GM03348 (cell line): ENCODE measurements at places on chromosomes 16 and 17.

DNA sequence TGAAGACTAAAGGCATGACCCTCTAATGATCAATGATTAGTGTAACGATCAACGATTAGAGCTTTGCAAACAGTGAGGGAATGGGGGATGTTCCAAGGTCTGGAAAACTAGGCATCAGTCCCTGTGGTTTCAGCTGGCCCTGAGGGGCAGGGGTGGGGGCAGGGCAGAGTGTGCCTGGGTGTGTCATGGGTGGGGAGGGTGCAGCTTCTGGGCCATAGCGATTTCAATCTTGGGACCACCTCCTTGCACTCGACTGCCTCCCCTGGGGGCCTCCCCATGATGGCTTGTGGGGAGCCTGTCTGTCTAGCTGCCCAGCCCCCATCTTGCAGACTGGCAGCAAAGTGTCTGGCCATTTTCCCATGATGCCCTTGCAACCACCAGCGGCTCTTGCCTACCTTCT, 8.4 kb downstream of the TAC4 start:
- no peak for DNase-seq

- no peak for DNase-seq
These were observed 5.1 kb downstream of the LDHD start for GRCh38 chr16:75111514-75111940.

DNA sequence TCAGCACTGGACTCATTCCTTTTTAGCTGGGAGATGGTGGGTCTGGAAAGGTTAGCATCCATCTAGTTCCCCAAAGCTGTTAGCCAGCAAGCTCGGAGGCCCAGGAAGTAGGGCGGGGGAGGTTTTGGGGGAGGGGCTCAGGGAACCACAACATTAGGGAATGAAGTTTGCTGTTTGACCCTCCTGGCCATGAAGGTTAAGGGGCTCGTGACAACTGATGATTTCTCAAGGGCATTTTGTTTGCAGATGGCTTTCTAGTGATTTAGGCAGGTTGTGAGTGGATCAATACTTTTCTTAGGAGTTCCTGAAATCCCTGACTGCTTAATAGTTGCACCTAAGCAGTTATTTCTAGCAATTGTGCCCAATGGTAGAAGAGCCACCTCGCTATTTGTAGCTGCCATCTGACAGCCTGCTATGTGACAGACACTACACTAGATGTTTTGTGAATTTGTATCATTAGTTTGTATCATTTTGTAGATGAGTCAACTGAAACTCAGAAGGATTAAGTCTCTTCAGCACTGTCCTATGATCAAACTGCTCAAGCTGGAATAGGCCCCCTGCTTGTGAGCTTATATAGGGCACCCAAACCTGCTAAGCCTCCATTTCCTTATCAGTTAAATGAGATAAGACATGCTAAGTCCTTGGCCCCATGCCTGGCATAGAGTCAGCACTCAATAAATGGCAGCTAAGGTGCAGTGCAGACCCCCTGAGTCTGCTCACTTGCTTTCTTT, 146.4 kb downstream of the IRX3 start:
- DNase-seq, result no peak

- DNase-seq, result no peak
These were observed at the start of gene PPP1R27 for GRCh38 chr17:81834831-81835267. Gene PPP1R27, minus strand, starts transcription at chr17:81835050. Its CDS starts 97 bp downstream, at chr17:81834953.

DNA sequence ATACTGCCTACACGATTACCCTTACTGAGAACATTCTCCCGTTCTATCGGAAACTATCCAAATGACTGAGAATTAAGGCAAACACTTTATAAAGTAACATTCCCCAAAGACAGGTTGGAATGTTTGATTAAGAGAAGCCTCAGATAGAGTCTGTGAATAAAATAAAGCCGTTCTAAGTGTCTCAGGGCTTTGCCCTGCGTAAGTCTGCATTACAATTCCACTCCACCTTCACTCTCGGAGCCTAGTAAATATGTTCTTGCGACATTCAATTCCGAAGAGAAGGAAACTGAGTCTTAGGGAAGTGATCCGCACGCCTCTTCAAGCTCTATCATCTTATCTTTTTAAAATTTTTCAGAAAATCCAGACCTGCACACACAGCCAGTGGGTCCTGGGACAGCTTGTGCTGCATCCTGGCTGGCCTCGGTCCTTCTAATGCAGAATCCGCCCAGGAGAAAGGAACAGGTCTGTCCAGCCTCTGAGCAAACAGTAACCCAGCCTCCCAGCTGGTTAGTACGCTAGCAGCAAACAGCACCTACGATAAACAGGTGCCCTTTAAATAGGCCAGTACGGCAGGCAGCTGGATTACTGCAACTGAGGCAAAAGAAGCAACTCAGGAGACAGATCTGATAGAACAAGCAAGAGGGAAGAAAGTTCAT, 254.1 kb upstream of the IRX3 start:
- DNase-seq, result no peak

DNA sequence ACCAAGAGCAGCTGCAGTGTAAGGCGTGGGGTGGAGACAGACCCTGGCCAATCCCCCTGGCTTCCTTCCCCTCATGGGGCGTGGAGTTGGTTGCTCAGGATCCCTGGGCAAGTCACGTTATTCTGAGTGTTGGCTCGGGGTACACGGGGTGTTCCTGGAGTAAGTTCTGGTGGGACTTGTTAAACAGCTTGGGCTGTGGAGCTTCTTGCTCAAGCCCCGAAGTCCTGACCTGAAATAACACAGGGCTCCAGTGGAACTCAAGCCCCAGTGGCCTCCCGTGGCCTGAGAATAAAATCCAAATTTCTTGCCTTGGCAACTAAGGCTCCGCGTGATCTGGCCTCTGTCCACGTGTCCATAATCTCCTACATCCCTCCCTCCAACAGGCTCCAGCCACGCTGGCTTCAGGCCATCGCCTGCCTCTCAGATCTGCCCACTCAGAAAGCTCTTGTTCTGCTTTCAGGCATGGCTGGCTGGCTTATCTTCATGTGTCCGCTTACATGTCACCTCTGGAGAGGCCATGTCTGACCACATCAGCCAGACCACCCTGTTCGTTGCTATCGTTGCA, 49.3 kb upstream of the BCO1 start:
- no peak for DNase-seq

DNA sequence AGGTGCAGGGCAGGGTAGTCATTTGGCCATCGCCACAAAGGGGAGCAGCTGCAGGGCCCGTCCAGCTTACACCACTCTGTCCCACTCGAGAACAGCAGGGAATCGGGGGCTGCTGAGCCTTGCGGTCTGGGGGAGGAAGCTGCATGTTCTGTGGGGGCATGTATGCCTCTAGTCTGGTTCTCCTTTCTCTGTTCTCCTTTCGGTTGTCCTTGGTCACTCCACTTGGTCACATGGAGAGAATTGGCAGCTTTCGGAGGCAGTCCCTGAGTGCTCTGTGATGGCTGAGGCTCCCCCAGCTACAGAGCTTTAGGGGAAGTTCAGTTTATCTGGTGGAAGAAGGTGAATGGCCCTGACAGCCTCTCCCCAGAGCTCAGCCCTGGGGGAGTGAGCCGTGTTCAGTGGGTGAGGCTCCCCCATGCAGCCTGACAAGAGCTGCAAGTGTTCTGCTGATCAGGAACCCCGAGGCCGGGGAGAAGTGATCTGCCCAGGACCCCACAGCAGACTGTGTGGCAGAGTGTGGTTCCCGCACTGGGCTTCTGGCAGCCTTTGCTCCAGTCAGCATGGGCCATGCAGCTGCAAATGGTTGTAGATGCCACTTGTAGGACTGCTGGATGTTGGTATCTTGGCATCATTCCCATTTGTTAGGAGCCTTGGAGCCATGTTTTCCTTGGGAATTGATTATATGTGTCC, 22.3 kb upstream of the SMPD3 start:
- DNase-seq, result no peak

- DNase-seq, result no peak
These were observed 111.1 kb downstream of the CACNG3 start for GRCh38 chr16:24367186-24367710.

DNA sequence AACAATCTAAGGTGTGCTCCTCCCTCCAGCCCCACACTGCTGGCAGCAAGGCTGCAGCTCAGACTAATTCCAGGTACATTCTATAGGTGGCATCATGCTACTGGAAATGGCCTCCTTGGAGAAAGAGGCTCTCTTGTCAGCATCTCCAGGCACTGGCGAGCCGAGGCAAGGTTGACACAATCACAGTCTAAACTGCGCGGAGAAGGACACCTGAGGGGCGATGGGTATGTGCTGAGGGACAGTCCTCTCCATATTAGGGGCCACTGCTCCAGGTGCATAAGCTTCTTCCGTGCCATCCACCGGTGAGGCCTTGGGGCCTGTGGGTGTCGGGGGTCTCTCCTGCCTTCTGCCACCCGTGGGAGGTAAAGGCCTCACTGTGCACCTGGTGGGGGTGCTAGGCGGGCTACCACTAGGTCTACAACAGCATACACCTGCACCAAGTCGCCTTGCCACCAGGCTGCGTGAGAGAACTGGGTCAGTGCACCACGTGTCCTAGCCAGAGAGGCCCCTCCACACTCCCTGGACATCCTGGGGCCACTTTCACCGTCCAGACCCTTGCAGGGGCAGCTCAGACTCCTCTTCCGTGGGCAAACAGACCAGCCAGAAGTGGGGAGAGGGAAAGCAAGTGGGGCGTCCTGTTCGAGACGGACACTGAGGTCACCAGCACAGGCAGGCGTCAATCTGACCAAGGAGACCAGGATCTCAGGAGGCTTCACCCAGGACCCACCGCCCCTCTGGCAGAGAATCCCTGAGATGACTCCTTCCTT, 12.1 kb upstream of the CBX8 start:
- no peak for DNase-seq

- no peak for DNase-seq
These were observed 422.3 kb downstream of the TMEM114 start for GRCh38 chr16:8168016-8168415.

DNA sequence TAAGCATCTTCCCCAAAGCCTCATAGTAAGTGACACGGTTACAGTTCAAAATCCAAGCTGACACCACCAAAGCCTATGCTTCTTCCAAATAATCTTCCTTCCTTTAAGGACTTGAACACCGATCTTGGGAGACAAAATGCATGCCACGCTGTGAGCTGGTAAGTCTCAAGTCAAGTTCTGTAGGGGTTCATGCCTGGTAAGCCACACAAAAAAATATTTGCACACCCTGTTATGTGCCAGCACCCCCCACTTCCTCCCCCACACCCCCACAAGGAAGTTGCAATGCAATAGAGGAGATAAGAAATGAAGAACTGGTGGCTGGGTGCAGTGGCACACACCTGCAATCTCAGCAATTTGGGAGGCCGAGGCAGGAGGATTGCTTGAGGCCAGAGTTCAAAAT, 5.6 kb downstream of the NOG start:
- no peak for DNase-seq

DNA sequence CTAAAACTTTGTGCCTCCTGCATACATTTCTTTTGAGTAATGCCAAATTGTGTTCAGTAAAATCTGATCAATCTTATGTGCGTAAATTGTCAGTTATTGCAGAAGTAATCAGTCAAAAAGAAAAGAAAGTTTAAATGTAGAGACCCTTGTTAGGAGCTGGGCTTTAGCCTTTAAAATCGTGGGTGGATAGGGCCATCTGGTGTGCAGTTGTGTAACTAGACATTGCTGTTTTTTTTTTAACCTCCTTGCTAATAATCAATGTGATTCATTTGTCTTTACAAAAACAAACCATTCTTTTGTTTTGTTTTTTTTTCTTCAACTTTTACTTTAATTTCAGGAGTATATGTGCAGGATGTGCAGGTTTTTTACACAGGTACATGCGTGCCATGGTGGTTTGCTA, 5.3 kb upstream of the WWOX start:
- no peak for DNase-seq

DNA sequence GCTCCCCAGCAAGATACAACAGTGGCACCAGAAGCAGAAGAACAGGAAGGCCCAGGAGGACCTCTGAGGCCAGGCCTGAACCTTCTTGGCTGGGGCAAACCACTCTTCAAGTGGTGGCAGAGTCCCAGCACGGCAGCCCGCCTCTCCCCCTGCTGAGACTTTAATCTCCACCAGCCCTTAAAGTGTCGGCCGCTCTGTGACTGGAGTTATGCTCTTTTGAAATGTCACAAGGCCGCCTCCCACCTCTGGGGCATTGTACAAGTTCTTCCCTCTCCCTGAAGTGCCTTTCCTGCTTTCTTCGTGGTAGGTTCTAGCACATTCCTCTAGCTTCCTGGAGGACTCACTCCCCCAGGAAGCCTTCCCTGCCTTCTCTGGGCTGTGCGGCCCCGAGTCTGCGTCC, 11.9 kb downstream of the CES3 start:
- DNase-seq, result no peak

- no peak for DNase-seq
These were observed 47.6 kb downstream of the HS3ST2 start for GRCh38 chr16:22861580-22861979.
